ENCODE measurements at places on chromosomes 7 and 10.

DNA sequence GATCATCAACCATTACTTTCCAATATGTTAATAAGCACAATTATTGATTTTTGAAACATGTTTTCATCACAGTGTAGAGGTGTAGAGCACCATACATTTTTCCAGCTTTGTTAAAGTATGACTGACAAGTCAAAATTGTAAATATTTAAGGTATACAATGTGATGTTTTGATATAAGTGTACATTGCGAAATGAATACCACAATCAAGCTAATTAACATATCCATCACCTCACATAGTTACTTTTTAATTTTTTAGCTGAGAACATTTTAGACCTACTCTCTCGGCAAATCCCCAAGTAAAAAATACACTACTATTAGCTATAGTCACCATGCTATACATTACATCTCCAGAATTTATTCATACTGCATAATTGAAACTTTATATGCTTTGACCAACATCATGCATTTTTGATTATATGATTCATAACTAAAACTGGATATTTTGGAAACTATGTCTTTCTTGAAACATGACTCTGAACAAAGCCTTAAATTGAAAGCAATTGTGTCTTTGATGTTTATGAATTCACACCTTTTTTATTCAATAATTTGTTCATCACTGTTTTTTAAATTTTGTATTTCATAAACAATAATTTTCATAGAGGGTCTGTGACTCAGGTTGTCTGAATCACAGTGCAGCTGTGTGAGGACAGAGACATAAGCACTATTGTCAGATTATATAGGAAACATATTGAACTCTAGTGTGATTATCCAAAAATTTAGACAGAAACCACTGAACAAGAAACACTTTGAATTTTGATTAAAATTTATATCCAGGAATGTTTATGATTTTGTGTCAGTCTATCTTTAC lies 486.1 kb downstream of the SEMA3D start:
- no peak for DNase-seq

DNA sequence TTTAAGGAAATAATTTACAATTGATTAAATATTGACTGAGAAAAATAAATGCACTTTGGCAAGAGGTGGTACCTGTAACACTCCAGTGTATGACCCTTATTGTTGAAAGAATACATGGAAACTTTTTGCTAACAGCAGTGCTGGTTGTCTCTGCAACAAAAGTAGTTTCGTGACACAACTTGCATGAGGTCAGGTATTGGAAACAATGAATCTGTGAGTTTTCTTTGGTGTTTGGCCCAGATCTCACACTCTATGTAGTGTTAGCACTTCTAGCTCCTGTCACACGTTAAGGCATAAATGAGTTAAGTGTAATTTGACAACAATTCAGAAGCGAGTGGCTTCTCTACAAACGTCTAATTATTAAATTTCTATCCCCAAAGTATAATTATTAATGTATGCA lies 137.7 kb upstream of the MDFIC start:
- no peak for DNase-seq

GRCh38 chr10:30999070-30999712 lies 32.5 kb downstream of the ZNF438 start:
- no peak for DNase-seq

DNA sequence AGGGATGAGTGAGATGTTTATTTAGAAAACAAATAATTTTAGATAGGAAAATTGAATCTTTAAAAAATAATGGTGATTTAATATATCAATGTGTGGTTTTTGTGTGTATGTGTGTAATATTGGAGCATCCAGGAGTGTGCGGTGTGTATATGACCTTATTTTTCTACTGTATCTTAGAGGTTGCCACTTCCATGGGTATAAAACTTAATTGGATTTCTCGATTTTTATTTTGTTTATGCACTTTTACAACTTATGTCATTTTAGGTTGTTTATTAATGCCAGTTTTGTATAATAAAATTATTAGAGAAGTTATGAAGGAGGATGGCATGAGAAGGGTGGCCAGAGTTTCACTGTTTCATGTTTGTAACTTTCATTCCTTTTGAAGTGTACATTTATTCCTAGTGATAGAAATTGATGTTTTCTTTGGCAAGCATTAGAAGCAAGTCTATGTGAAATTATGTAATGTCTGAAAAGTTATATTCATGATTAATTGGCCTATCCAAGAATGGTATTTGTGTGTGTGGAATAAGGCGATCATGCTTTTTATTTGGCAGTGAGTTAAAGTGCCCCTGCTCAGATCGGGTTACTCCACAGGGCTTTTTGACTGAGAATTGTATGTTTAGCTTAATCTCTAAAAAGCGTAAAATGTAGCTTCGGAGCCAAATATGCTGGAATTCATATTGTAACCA lies 110.3 kb downstream of the KAT6B start:
- DNase-seq = no peak

GRCh38 chr10:46308113-46308415 lies 21.3 kb downstream of the ANTXRL start:
- DNase-seq = no peak

- DNase-seq = no peak
Observed at GRCh38 chr7:20275637-20276036, 55.1 kb upstream of the ITGB8 start.

DNA sequence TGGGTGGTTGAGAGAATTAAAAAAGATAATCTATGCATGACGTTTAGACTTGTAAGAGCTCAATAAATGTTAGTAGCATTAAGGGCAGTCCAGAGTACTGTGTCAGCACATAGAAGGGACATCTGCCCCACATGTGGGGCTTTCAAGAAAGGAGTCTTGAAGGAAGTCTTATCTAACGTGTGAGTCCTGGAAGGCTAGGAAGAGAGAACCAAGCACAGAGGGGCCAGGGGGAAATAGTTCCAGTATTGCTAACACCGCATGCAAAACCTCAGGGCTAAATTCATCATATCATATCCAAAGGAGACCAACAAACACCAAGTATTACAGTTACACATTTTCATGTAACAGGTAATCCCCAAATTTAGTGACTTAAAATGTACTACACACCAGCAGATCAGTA lies 122.7 kb downstream of the AOAH start:
- no peak for DNase-seq

DNA sequence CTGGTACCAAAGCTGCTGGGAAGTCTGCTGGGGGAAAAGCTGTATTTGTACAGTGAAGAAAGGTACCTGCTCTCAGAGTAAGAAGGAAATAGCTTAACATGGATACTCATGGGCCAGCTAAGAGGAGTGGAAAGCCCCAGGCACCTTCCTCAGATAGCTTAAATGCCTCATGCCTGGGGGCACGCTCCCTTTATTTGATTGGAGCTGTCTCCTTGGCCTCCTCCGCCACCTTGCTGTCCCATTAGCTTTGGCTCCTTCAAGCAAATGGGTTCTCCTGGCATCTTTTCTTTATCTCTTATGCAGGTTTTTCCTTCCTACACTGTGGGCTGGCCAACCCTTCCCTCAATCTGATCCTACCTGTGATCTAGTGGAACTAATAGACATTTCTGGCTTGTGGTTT lies 318.5 kb downstream of the SH2D4B start:
- no peak for DNase-seq

- DNase-seq = no peak
Observed at GRCh38 chr10:43843321-43844101, 194.8 kb upstream of the ZNF32 start.

DNA sequence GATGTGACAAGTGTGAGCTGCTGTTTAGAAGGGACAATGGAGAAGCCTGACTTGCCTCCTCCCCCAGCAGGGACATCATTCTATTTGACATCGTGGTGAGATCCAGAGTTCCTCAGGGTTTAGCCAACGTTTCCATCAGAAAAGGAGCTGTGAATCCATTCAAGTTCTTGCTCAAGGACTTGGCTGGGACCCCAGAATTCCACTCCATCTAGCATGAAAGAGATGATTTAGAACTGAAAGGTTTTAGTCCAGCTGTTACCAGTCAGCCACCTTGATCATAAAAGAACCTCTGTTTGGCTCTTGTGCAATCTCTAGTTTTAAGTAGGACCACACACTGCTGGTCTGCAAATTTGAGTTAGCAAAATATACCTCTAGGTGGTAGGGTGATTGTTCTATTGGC lies 337.6 kb downstream of the FRMD4A start:
- DNase-seq = no peak

DNA sequence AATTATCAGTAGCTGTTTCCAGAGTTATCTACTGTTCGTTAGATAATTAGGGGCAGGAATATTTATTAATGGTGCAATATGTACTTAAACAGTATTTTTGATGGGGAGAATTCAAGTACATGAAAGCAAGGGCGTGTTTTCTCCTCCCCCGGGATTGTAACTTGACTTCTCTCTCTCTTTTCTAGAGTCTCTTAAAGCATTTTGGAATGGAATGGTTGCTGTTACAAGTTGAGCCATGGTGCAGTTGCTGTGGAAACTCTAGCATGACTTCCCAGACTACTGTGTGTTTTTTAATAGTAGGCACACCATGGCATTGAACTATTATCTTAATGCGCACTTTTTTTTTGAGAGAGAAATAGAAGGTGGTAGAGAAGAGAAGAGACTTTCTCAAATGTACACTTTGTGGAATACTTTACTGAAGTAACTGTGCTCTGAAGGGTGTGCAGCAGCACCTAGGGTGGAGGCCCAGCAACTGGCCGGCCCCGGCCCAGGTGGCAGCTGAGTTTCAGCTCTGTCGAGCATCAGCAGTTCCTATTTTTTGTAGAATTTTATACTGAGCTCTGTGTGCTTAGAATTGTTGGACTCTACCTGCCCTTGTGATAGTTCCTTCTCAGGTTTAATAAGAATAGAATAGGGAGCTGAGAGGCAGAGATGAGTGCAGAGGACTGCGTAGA lies 64.4 kb downstream of the CCNY start:
- no peak for DNase-seq

GRCh38 chr10:67770537-67770936 lies 67.5 kb downstream of the DNAJC12 start:
- DNase-seq = no peak

- no peak for DNase-seq
Observed at GRCh38 chr7:18390535-18390907, 105.0 kb upstream of the HDAC9 start.

DNA sequence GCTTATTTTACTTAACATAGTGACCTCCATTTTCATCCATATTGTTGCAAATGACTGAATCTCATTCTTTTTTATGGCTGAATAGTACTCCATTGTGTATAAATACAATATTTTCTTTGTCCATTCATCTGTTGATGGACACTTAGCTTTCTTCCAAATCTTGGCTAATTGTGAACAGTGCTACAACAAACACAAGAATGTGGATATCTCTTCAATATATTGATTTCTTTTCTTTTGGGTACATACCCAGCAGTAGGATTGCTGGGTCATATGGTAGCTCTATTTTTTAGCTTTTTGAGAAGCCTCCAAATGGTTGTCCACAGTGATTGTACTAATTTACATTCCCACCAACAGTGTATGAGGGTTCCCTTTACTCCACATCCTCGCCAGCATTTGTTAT lies 58.0 kb downstream of the CREB5 start:
- DNase-seq = no peak

DNA sequence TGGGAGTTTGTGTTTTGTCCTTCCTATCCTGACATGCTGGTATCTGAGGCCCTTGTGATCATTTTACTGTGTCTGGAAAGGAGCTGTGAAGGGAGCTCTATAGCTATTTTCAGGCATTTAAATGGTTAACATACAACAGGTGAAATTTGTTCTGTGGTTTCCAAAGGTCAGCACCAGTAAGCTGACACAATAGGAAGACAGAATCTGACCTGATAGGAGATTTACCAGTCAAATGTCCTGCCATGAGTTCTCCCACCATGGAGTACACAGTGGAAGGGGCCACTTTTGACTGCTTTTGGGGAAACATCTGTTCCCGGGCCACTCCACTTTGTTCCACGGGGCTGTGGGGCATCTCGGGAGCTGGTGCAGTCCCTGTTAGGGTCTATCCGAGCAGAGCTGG lies 17.6 kb downstream of the FKBP6 start:
- DNase-seq = no peak

DNA sequence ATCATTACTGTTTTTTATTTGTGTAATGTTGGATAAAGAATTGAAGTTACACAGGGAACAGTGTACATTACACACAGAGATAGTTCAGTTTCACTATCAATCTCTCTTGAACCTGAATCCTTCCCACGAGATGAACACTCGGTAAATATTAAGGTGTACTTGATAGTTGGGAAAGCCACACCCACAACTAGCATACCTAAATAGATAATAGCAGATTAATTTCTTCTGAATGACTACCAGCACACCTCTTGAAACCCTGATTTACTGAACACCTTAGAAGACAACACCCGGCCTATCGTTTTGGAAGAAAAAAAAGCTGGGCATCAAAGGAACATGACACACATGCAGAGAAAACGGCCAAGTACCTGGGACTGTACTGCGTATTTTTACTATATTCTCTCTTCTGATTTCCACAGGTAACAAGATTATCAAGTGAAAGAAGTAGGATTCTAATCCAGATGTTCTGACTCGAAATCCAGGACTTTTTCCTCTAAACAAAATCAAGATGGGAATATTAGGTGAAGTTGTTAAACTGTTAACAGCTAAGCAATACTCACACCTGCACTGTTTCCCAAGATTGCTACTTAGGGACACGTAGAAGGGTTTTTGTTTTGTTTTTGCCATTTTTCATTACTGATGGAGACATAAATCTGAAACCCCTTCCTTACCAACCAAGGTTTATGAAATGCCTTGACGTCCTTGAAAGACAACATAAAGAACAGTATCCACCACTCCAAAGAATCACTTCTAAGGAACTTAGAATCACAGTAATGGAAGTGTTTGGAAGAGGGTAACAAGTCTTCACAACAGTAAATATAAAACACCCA lies 1.0 kb downstream of the CCDC186 start:
- no peak for DNase-seq

DNA sequence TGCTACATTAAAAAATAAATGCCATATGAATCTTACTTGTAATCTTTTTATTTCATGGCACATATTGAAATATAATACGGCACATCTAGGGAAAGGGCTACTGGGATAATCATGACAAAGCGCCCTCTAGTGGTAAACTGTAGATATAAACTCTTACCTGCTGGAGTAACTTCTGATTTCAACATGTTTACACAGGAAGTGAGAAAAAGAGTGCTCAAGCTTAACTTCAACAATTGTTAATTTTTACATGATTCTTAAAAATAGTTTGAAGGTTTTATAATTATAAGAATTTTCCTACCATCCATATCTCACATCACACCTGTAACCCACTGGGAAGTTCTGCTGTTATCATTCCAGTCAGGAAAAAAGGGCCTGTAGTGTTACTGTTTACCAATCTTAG lies 2.0 kb upstream of the HEPACAM2 start:
- DNase-seq = no peak

DNA sequence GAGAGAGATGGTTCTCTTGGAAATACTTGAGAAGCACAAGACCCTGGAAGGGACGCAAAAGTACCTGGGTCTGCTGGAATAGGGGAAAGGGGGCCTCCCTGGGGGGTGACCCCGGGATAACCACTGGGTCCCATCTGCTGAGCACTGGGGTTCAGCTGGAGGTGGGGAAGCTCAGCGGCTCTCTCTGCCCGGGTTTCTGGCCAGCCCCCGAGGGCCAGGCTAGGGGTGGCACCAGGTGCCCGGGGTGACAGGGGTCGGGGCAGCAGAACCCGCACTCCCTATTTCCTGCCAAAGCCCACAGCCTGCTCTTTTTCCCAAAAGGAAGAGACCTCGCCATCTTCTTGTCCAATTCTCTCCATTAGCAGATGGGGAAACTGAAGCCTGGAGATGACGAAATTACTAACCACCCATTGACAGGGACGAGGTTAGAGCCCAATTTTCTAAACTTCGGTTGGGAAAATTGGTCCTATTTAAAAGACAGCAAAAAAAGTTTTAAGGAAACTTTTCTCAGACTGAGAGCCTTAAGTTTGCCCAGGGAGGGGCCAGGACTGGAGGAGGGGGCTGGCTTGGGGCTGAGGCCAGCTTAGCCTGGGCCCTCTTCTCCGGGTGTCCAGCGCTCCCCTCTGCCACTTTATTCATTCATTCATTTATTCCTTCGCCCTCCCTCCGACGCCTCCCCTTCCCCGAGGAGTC lies 17.8 kb upstream of the GATA3 start:
- DNase-seq = no peak
